ENCODE measurements at places on chromosomes 6 and 20.

DNA sequence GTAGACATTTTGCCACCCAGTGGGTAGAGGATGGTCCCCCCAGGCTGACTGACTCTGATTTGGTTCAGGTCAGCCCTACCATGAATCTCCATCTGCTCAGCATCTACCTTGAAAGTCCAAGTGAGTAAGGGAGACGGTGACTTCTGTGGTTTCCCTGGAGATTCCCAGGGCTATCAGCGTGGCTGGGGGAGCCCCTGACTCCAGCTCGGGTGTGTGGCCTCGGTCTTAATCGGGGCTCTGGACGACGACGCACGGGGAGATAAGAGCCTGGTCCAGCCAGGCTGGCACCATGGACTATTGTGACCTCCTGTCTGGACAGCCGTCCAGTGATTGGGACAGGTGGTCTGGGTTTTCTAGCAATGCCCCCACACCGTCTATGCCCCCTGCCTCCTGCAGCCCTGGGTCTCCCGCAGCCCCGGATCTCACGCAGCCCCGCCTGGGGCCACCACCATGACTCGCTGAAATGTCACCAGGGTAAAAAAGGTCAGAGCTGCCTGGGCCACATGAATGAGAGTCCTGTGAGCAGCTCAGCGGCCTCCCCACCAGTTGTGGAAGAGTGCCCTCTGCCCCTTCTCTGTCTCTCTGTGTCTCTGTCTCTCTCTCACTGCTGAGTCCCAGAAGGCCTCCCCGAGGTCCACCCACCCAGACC is 47.1 kb upstream of the GATA5 start:
- DNase-seq = no peak

- DNase-seq = no peak
These were observed 286.2 kb downstream of the FARS2 start for GRCh38 chr6:5547556-5547955.

DNA sequence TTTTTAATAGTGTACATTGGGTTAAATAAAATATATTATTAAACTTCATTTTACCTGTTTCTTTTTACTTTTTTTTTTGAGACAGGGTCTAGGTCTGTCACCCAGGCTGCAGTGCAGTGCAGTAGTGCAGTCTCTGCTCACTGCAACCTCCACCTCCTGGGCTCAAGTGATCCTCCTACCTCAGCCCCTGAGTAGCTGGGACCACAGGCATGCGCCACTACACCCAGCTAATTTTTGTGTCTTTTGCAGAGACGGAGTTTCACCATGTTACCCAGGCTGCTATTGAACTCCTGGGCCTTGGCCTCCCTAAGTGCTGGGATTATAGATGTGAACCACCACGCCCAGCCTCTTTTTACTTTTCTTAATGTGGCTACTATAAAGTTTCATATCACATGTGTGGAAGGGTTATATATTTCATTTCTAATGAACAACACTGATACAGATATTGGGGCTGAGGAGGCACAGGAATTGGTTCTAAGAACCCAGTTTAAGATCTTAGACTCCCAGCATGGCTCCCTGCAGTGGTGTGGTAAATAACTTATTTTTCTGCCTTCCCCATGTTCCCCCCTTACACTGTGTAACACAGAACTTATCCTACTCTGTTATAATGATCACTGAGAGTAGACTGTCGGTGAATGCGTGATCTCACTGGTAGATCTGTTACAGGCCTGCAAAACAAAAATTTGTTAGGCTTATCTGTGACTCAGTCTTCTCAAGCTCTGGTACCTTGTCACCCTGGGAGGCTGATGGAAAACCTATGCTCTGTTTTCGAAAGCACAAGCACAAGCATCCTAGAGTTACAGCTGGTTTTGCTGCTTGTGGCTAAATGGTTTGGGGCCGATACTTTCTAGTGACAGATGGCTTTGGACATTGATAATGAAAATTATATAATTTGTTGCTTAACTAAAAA is 5.8 kb upstream of the ATXN1 start:
- DNase-seq = no peak

- no peak for DNase-seq
These were observed 87.7 kb downstream of the PSMG4 start for GRCh38 chr6:3346476-3346875.

DNA sequence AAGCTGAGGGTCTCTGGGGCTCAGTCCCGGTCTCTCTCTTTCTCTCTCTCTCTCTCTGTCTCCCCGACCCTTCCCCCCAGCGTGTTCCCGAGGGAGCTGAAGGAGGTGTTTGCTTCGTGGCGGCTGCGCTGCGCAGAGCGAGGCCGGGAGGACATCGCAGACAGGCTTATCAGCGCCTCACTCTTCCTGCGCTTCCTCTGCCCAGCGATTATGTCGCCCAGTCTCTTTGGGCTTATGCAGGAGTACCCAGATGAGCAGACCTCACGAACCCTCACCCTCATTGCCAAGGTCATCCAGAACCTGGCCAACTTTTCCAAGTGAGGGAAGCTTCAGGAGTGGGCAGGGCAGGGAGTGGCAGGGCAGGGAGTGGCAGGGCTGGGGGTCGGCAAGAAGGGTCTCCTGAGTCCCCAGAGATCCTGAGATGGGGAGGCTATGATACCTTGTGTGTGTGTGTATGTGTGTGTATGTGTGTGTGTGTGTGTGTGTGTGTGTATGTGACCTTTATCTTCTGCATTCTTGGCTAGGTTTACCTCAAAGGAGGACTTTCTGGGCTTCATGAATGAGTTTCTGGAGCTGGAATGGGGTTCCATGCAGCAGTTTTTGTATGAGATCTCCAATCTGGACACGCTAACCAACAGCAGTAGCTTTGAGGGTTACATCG is 13.6 kb upstream of the ZBTB9 start:
- no peak for DNase-seq

DNA sequence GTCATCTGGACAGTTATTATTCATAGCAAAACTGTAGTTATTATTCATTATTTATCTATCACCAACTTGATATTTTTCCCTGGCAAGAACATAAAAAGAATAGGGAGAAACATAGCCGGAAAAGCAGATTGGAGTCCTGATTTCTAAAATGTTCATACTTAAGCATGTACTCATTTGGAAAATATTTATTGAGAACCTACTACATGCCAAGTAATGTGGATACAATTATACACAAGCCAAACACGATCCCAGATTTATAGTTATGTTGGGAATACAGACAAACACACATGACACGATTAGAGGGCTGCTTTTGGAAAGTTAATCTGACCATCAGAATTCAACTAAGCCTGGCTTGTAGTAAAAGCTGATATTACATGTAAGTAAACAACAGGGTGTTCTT is 30.7 kb downstream of the ARHGAP18 start:
- DNase-seq = no peak

DNA sequence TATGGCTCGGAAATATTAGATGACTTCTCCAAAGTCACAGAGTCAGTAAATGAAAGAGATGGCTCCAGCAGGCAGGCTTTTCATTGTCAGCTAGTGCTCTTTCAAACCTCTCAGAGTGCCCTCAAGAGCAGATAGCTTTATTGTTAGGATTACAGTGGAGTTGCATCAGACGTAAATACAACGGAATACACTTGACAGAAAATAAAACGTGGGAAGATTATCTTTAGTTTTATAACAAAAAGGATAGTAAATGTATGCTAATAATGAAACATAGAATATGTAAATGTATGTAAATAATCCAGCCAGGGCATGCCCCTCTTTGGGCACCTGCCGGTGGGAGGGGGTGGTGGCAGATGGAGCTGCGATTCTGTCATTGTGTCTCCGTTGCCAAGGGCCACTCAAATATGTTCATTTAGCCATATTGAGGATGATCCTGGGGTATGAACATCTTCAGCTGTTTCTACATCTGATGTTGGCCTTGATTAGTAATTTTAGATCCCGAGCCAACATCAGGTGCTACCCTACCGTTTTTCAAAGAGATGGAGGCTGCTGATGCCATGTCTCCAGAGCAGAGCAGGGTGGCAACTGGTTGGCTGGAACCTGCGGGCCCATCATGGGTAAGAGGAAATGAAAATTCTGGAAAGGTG is 358.3 kb upstream of the SULF2 start:
- no peak for DNase-seq

DNA sequence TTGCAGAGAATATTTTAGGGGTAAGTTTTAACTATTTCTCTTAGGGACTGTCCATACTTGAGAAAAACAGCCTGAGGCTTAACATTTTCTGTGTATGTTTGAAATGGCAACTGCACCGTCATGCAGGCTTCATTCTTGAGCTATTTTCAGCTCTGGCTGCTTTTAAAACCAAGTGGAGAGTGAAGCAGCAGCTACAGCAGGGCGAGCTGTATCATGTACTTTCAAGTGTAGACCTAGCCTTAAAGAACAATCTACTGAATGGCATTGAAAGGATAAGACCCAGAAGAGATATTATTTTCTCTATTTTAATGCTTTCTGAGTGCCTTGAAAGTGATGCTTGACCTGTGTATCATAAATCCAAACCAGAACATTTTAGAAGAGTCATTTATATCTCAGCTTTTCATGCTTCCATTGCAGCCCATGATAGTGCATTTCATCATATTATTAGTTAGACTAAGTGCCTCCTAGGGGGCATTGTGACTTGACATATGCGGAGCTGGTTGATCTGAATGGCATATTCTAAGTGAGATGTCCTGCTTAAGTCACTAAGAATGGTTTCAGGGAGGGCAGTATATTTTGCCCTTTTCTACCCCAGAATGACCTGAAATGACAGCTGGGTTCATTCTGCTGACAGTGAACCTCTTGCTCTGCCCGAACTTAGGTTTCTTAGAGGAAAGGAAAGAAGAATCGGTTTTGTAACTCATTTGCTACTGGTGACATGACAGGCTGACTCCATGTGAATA is 85.3 kb downstream of the NKAIN2 start:
- DNase-seq = no peak

DNA sequence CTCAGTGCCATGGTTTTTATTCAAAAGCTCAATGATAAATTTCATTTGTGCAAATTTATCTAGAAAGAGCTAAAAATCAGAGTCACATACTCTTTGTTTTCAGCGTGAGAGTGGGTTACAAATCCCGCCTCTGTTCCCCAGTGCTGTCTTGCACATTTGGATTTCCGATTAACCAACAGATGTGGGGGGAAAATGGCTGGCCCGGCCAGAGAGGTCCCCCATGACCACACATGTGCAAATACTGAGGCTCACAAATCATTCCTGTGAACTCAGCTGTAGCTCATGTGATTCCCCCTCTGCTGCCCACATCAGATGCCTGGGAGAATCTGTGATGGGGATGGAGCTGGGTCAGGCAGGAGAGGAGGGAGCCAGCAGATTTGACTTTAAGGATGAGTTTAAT is 168.7 kb downstream of the PAX1 start:
- no peak for DNase-seq

DNA sequence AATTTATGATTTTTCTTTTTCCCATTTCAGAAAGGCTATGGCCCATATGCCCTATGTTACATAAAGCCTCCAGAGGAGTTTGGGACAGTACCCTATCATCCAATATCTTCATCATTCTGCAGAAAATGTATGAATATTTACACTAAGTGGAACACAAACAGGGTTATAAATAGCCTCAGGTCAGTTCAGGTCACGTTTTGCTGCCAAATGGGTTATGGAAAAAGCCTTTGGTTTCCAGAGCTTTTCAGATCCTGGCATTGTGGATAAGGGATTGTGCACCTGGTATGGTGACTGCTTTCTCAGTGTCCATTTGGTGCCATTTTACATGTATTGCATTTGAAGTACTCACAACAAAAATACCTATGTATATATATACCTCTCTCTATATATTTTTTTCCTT is 29.4 kb downstream of the UTRN start:
- DNase-seq = no peak

DNA sequence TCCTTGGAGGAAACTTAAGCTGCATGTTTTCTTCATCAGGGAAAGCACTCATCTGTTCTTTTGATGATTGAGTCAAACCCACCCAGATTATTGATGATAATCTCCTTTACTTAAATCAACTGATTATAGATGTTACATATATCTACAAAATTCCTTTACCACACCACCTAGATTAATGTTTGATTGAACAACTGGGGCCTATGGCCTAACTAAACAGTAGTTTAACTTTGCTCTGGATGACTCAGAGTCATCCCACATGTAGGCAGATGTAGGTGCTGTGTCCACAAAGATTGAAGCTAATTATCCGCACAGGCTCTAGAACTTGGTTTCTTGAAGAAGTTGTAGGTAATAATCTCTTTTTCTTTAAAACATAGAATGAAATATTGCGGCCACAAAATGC is 42.2 kb downstream of the PKIB start:
- DNase-seq = no peak

GRCh38 chr6:15420959-15421438 is 175.1 kb downstream of the JARID2 start:
- no peak for DNase-seq

DNA sequence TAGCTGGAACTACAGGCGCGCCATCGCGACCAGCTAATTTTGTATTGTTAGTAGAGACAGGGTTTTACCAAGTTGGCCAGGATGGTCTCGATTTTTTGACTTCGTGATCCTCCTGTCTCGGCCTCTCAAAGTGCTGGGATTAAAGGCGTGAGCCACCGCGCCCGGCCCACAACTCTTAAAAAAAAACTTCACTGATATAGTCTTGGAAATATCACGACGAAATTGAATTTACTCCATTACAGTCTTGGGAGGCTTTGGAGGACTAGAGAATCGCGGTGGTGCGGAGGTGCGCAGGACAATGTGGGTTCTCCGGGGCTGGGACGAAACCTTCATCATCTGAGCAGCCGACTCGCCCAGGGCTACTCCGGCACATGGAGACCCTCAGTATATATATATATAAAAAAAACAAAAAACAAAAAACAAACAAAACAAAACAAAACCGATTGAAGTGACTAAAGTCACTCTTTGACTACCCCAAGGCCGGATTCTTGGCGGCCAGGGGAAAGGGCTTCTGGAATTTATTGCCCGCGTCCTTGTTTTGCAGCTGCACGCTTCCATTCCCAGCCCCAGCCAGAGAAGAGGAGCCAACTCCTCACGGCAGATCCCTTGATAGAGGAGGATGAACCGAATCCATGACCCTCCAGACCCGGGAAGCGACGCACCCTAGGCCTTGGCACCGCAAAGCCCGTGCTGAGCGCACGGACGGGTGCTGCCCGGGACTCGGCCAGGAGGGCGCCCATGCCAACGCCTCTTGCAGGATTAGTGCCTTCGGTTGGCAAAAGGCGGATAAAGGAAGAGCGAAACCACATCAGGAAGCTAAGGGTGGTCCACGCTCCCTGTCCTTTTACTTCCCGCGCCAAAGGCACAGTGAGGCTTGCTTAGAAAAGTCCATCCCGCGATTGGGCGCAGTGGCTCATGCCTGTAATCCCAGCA is 1.7 kb upstream of the GCM2 start:
- DNase-seq = no peak

DNA sequence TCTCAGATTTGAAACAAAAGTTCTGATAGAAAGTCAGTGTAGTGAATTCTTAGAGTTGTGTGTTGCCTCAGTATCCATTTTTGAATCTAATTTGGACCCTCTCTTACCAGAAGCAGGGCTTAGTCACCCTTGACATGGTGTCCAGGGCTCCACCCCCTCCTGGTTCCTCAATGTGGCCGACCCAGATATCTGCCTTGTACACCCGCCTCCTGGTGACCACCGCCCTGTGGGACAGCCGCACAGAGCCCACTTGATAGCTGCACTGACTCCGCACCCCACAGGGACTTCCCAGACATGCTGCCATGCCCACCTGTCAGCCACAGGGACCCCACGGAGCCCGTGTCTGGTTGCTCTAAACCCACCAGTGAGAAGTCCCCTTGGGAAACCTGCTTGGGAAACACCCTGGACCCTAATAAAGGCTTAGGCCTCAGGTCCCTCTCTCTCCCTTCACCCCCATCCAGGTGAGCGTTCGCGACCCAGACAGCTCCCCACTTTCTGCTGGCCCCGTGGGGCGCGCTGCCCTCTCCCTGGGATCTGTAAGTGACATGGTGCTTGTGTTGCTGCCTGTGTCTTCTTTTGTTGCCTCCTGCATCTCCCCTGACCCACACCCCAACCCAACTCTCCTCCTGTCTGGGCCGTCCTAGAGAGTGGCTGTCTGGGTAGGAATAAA is 47.2 kb upstream of the SYNDIG1 start:
- no peak for DNase-seq

All from NCI-H1048 (cell line).